Germinal center (tissue), 1 donor: ENCODE measurements at places on chromosomes 6 and 20.

DNA sequence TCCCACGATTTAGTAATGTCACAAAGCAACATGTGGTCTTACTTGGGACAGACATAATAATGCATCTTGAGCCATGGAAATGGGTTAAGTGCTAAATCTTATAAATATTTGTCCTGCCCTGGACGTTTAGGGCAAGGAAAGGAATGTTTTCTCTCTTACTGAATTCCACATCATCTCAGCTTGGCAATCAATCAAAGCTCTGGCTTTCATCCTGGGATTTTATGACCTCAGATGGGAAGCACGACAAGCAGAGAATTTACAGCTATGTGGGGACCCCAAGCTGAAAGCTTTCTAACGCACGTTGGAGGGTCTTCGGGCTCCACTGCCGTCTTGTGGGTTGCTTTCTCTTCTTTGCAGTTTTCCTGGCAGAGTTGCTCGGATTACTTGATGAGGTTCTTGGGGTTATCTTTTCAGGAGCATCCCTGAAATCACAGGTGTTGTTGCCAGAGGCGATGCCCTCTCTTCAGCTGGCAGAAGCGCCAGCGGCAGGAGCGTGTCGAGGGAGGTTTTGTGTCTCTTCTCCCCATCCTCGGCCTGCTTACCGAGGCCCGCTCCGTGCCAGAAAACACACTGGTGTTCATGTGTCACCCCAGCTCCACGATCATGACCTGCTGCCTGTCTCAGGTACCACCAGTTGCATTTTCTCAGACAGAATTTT, 73.4 kb upstream of the FRMD1 start:
- DNase-seq, result no peak

GRCh38 chr20:15848126-15848525, 725.1 kb downstream of the KIF16B start:
- DNase-seq, result no peak

GRCh38 chr6:137033828-137034227, 10.9 kb downstream of the IL20RA start:
- DNase-seq, result no peak

DNA sequence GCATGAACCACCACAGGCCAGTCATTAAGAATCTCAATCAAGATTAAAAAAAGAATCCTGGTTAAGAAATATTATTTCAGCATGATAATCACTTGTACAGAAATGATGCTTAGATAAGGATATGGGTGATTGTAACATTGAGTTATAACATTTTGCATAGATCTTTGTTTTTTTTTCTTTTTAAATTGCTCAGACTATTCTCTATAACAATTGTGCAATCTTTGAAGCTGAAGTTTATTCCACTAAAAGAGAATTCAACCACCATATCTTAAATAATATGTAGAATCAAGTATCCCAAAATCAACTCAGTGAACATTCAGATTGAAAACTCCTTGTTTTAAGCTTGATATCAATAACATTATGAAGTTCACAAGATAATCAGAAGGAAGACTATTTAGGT, 663 bp upstream of the SMIM28 start:
- no peak for DNase-seq

DNA sequence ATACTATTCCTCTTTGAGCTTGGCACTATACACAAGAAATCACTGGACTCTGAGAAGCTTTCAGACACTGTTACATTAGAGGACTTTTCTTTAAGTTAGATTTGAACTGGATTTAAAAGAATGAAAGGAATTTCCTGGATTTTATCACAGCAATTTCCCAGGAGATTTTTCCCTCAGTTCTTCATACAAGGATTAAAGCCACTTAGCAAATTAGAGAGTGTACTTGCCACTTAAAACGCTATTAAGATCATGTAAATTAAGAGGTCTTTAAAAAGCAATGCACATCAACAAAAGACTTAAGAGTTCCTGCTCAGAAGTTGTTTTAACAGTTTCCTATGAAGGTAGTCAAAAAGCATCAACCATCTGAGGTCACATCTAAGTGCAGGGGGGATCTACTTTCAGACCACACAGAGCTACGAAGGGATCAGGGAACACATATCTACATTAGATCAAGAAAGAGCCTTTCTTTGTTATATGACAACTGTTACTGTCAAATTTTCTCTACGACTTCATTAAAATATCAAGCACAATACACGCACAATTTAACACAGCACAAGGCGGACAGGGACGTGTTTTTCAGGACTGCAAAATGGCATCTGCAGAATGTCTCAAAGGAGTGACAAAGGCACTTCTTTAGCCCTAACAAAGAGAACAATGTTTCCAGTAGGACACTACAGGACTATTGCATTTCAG, 65.8 kb downstream of the EPB41L2 start:
- no peak for DNase-seq

DNA sequence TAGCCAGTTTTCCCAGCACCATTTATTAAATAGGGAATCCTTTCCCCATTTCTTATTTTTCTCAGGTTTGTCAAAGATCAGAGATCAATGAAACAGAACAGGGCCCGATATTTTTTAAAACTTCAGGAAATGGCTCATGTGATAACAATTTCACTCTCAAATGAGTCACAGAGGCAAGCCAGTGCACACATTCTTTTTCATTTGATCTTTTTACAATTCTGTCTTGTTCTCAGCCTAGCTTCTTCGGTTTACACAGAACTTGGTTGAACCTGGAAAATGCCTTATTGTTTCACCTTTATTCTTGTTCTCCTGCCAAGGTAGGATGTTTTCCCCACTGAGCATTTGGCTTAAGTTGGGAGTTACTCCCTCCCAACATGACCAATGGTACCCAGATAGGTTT, 258.9 kb downstream of the COL12A1 start:
- DNase-seq, result no peak

- no peak for DNase-seq
These were observed 7.0 kb downstream of the HELZ2 start for GRCh38 chr20:63567136-63567385.

- no peak for DNase-seq
These were observed 11.7 kb upstream of the MAPK13 start for GRCh38 chr6:36118550-36119107.

DNA sequence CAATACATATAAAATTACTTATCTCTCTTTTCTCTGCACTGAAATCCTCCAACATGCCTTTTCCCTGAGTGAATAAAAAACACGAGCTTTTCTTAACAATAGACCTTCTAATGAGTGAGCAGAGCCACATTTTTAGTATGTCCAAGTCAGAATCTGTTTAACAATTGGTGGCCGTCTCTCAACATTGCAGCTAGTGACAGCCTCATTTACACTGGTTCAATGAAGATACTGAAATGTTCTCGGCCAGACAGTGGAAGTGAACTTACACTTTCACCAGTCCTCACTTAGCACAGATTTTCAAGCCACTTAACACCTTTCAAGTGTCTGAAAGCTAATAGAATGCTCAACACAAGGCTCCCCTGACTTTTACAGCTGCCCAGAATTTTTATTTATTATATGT, 767.1 kb downstream of the KIF16B start:
- DNase-seq, result no peak

DNA sequence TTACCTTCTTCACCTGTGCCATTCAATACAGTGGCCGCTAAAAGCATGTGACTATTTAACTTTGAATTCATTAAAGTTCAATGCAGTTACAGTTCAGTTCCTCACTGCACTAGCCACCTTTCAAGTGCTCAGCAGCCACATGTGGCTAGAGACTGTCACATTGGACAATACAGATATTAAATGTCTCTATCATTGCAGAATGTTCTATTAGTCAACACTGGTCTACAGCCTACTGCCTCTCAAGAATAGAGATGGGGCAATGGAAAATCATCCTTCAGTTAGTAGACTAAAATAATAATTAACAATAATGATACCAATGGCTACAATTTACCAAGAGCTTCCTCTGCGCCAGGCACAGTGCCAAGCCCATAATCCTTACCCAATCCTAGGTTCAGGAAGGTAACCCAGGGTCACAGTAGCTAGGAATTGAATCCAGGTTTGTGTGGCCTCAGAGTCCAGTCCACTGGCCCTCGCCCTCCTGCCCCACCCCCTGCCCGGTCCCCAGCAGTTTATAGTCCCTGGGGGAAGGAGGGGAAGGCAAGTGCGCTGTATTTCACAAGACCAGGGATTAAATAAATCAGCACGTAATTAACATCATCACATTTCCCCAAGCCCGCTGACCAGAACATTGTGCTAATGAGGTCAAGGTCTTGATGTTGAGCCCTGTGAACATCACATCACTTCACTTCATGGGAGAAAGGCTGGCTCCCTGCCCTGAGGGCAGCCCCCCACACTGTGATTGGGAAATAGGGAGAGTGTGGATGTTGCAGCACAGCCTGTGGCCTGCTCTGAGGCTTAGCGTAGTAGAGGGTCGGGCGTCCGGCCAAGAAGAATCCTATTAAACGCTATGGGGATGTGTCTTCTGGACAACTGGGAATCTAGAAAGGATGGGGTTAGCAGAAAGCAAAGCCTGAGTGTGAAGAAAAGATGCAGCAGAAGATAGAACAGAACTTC, 147.2 kb downstream of the VEGFA start:
- DNase-seq, result no peak

GRCh38 chr6:11276911-11277274, 44.4 kb upstream of the NEDD9 start:
- no peak for DNase-seq

DNA sequence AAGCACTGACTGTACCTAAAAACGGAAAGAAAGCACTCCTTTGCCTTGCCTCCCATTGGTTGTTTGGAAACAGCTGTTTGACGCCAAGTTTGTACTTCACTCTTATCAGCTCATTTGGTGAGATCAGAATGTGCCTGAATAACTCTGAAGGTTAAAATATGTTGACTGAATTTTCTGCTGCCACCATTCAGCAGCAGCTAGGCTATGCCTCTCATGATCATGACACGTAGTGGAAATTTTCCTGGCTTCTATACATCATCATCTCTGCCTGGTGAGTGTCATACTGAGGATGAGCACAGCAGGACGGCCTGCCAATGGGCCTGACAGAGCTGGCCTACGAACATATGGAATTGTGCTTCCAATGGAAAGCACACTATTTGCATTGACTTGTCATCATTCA, 704.9 kb upstream of the CITED2 start:
- no peak for DNase-seq

DNA sequence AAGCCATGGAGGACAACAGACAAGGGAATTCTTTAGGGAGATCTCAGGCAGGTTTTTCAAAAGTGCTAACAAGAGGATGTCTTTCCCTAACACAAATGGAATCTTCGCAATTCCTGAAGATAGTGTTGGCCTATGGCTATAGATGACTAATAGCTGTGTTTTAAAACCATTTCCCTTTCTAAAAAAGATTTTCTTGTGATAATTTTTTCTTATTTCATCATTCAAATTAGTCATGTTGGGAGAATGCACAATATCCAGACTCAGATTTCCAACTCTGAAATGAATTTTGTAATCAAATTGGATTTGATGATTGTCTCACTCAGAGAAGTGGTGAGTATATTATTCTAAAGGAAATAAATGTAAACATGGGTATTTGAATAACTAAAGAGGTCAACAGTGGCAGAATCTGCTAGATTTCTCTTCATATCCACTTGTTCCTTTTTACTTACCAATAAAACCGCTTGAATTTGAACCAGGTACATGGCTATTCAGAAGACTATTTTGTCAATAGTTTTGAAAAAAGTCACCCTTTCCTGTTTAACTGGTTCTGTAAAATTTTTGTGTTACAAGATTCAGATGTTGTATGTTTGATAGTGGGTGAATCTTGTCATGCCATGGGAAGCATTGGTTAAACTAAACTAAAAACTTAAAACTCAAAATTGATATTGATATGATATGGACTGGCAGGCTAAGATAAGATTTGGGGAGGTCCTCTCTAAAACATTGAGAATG, 1223.7 kb upstream of the EYS start:
- DNase-seq, result no peak

DNA sequence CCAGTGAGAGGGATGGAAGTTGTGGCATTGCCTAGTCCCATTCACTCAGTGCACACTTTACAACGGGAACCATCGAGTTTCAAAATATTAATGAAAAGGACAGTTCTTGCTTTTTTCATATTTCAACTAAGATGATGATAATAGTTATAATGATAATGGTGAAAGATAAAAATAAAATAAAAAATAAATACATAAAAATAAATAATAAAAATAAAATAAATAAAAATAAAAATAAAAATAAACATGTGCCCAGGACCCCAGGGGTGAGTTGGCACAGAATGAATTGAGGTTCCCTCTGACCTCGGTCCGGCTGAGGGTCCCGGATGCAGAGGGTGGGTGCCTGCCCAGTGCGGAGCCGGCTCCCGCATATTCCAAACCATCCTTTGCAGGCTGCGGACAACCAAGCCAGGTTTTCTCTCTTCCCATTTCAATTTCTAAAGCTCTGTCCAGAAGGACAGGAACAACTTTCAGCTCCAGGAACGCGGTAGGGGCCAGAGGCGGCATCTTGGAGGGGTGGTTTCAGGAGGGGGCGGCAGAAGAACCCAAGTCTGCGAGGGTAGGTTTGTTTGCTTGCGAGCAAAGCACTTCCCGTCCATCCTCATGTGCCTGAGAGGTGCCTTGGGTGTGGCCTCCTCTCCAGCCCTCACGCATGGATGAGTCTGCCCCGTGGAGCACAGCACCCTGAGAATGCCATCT, 236.8 kb downstream of the DLL1 start:
- no peak for DNase-seq

GRCh38 chr6:46772762-46773161, 20.4 kb upstream of the MEP1A start:
- DNase-seq, result peak; percentile 2

DNA sequence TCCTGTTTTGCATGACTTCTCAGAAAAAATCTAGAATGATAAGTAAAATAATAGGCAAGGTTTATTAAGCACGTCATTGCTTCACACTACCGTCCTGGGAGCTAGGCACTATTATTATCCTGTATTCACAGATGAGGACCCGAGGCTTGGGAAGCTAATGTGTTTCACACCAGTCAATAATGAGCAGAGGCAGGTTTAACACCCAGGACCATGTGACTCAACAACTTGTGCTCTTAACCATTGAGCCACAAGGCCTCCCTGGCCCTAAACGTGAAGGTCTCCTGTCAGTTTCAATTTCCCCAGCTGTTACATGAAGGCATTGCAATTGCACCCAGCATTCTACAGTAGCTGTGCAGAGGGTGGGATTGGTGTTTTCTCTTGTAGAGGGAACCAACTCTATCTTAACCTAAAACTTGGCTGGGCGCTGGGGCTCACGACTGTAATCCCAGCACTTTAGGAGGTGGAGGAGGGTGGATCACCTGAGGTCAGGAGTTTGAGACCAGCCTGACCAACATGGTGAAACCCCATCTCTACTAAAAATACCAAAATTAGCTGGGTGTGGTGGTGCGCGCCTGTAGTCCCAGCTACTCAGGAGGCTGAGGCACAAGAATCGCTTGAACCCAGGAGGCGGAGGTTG, 191.2 kb downstream of the BCAS1 start:
- no peak for DNase-seq

- DNase-seq, result peak; percentile 9
These were observed 23.0 kb upstream of the IL17A start for GRCh38 chr6:52162940-52163908.
